ENCODE measurements at places on chromosomes 6 and 20. TPM values are rescaled to one million over a fixed set of nuclear protein-coding genes. Genes with fewer than 3 reads are reported as not detected.

RBBP8NL gene
- 1.7 TPM for total RNA-seq

PROKR2 gene
- total RNA-seq, result not detected

DNA sequence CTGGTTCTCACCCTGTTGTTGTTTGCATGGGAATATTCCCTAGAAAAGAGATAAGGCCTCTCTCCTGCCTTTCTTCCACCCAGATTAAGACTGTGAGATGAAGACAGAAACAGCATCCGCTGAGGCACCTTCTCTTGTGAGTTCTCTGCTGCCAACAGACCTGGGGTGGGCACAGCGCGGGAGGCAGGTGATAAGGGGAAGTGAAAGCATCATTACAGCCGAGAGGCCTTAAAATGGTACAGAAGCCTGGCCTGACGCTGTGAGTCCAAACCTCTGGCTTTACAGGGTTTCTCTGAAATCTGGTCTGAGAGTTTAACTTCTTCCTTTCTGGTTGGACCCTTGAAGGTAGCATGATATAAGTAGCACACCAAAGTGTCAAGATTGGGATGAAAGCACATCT is 21.0 kb upstream of the IYD start:
- no peak for DNase-seq

DNA sequence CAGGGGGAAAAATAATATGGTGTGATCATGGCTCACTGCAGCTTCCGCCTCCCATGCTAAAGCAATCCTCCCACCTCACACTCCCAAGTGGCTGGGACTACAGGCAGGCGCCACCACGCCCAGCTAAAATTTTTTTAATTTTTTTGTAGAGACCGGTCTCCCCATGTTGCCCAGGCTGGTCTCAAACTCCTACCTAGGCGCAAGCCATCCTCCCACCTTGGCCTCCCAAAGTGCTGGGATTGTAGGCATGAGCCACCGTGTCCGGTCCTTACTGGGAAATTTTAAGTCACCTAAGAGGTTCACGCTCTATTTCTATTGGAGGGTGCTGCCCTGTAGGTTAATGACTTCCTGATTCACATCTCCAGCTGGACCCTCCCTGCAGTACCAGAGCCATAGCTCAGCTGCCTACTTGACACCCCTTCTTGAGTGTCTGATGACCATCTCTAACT is 626 bp upstream of the CDK5RAP1 start:
- DNase-seq, result no peak

DNA sequence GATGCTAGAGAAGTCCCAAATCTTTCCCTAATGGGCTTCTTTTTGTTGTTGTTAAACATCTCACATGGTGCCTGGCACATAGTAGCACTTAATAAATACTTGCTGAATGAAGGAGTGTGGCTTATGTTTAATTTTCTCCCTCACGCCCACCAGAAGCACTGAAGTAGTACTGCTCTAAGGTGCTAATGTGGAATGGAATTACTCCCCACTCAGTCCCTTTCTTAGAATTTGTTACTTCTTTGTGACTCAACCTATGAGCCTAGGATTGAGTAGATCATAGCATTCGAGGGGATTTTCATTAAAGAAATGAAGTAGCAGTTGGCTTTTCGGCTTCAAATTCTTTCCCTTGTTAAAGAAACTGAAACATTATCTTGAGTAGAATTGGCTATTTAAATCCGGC is 192.8 kb downstream of the CLIC5 start:
- no peak for DNase-seq

DNA sequence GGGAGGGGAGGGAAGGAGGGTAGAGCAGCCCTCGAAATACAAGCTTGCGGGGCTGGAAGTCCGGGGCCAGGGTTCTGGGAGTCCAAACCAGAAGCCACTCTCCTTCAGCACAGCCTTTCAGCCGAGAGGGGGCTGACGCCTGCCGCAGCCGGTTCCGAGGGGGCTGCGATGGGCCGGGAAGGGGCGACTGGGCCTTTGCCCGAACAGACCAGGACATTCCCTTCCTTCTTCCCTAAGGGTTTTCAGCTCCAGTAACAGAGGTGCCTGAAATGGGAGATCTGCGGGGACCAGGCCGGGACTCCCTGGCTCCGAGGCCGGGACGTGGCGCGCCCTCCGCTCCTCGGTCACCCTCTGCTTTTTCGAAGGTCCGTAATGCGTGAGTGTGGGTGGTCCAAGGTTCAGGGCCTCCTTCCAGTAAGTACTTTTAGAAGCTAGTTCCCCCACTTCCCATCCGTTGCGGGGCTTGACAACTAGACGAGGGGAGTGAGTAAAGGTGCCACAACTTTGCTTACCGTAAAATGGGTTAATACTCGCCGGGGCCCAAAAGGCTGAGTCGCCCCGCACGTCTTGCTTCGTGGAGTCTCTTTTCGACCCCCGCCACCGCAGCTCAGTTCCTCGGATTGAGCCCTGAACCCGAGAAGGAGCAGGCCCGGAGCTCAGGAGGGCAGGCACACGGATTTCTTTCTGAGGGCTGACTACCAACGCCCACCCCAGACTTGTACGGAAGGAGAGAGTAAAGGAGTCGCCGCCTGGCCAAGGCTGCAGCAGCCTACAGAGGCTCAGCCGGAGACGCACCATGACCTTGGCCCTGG is 2.9 kb upstream of the OLIG3 start:
- no peak for DNase-seq

- no peak for DNase-seq
These were observed 44.2 kb upstream of the TAB2 start for GRCh38 chr6:149273318-149273717.
